ENCODE measurements at places on chromosomes 3 and 15.

DNA sequence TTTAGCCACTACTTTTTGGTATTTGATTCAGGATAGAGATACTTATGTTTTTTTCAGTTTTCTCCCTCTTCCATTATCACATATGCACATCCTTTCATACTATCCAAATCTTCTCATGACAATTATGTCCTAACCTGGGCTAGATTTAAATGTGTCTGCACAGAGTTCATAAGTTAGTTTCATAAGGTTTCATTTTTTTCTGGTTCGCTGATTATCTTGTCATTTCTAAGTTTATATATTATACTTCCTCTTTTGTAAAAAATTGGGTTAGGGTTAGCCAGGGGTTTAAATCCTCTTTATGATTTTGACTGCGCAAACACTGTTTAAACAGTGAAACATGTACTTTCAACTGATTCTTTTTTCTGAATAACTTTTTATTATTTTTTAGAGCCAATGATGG, 148.6 kb downstream of the SST start:
- DNase-seq, result no peak

DNA sequence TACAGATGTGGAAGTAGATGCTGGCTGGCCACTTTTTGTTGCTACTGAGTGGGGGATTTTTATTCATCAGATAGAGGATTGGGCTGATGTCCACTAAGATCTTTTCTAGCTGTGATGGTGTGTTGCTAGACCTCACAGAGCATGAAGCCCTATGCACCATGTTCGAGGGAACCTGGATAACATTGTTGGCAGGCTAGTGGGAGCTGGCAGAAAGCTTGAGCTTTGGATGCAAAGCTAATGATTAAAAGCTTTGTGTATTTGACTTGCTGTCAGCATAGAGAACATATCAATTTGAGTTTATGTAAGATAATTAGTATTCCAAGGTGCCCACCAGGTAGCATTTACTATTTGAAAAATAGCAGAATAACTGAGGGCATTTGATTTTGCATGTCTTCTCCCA, 59.1 kb downstream of the ST6GAL1 start:
- DNase-seq, result no peak

- DNase-seq, result no peak
These were observed 46.1 kb downstream of the NEK10 start for GRCh38 chr3:27323087-27323570.

- DNase-seq, result no peak
These were observed 109.7 kb upstream of the HACD2 start for GRCh38 chr3:123694366-123695087.

- DNase-seq, result no peak
These were observed 61.3 kb upstream of the PRR23E start for GRCh38 chr3:127131424-127132170.

DNA sequence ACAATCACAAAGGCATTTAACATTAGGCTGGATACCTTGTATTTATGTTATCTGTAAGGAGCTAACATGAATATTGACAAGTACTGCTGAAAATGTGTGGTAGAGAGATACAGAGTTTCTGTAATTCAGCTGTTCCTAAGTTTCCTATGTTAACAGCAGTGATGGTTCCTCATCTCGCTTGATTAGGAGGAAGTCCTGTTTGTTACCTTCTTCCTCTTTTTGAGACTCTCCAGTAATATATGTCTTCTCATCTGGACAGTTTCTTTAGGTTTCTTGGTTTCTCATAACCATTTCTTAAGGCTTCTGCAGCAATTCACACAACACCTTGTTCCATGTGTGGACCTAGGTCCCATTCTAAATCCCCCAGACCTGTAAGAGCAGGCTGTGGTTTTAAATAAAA, 11.4 kb upstream of the PEX5L start:
- DNase-seq, result no peak

DNA sequence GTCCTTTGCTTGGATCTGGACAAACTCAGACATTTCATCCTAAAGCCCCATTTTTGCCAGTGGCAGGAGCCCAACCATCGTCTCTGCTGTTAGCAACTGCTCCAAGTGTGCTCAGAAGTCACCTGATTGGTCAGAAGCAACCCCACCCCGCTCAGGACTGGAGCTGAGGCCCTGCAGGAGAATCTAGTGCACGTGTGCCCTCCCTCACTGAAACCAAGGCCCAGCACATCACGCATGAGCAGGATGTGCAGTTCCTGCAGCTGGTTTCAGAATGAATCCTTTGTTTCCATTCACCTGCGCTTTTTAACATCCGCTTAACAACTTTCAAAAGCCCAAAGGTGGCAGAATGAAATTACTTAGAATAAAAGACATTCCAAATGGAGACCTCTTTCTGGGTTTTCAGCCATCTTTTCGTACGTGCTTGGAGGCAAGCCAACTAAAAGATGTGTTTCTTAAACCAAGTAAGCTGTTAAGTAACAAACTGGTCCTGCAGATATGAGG, 81.2 kb downstream of the SRGAP3 start:
- no peak for DNase-seq

- peak; percentile 66 for DNase-seq
These were observed 105.7 kb downstream of the PPP2R3A start for GRCh38 chr3:136070953-136071949.

DNA sequence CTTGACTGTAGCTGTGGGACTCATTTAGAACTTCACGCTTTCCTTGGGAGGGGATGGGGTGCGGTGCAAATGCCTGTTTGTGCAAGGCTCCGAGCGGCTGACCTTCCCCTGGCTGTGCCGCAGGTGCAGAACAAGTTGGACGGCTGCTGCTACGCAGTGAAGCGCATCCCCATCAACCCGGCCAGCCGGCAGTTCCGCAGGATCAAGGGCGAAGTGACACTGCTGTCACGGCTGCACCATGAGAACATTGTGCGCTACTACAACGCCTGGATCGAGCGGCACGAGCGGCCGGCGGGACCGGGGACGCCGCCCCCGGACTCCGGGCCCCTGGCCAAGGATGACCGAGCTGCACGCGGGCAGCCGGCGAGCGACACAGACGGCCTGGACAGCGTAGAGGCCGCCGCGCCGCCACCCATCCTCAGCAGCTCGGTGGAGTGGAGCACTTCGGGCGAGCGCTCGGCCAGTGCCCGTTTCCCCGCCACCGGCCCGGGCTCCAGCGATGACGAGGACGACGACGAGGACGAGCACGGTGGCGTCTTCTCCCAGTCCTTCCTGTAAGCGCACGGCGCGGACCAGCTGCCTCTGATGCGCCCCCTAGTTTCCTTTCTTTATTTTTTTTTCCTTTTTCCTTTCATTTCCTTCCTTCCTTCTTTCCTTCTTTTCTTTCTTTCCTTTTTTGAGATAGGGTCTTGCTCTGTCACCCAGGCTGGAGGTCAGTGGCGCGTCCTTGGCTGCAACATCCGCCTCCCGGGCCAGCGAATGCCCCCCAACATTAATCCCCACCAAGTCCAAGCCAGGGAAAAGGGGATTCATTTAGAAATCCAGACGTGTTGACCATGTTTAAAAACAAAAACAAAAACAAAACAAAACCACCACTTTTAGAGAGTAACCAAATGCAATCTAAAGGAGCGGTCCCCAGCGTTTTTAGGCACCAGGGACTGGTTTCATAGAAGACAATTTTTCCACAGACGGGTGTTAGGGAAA, 42.7 kb downstream of the EIF2AK4 start:
- peak; percentile 40 for DNase-seq

- peak; percentile 53 for DNase-seq
These were observed 37.7 kb downstream of the NCK1 start for GRCh38 chr3:136899622-136900158.

DNA sequence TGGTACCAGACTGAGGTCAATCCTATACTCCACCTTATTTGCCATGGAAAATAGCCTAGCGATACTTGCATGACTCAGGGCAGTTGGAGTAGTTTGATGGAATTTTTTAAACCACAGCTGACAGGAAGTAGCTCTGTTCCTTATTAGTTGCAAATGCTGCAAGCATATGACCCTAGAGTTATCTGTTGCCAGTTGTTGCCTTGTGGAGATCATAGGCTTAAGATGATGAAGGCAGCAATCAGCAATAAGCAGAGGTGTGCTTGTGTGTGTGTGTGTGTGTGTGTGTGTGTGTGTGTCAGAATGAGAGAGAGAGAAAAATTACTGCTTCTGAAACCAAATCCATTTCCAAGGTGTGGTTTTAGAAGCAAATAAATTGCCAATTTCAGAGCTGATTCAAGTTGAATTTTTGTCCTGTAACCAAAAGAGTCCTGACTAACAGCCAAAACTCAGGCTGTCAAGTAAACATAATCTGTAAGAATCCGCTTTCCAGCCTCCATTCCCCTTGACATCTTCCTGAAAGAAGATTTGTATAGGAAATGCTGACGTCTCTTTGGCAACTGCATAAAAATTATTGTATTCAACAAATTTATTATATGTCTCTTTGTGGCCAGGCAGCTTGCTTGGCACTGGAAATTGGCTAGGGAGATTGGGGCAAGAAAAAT, 141.2 kb downstream of the SERPINI1 start:
- DNase-seq, result peak; percentile 86

DNA sequence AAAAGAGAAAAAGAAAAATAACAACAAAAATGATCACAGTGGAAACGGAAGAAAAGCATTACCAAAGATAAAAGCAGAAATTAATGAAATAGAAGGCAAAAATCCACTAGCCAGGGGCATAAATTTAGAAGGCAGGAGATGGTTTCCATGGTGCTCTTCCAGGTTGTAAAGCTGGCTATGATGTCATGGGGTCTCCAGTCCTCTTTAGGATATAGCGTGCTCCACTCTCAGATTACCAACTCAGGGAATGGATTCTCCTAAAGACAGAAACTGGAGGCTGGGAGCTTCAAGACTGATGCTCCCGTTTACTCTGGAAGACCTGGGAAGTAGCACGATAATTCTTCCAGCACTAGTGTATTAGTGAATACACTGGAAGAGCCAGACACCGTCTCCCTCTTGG, 10.9 kb upstream of the ULK4 start:
- DNase-seq, result no peak

DNA sequence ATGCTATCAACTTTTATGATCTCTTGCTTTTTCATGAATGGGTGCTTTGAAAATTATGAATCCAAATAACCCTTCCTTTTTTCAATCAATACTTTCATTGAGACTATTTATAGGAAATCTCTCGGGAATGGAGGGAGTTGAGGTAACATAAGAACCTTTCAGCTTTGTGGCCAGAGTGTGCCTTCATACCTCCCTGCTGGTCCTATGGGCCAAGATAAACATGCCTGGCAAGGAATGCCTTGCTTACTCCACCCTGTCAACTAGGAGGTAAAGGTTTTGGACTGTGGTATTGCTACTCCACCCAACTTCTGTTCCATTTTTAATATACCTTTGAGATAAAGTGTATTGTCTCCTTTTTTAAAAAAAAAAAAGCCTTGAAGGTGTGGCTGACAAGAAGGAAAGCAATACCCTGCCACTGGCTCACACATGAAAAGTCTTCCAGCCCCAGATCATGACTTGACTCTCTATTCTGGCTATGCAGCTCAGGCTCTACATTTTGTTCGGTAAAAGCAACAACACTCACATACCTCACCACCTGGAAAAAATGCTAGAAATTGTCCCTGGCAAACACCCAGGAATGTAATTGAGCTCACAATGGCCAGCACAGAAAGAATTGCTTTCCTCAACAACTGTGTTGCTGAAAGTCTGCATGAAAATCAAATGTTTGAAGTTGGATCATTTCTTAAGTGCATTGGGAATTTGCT, 35.8 kb downstream of the COL8A1 start:
- DNase-seq, result peak; percentile 76

- DNase-seq, result no peak
These were observed 72.8 kb upstream of the CTNNB1 start for GRCh38 chr3:41126472-41126871.

DNA sequence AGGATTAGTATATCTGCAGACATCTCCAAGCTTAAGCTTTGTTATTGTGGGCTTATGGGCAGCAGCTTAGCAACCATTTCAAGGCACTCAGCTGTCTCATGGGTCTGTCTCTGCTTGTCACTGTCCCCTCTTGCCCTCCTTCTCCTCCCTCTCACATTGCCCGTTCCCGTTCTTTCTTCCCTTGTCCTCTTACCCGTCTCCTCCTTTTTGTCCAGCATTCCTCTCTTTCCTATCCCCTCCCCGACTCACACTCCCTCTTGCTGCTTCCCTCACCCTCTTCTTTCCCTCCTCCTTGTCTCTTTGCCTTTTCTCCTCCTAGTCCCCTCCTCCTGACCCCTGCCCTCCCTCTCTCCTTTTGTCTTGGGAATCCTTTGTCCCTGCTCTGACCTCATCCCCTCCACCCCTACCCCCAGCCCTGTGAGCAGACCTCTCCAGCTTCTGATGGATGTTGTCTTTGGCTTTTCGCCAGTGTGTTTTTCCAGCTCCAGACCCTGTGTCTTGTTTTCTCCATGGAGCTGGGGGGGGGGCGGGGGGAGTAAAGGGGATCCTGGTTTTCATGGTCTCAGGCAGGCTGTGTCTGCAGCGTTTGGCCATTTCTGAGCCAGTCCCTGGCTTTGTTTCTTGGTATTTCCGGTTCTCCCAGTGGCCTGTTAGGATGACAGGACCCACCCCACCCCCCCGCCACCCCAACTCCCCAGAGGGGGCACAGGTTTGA, 47.9 kb upstream of the TRAK1 start:
- DNase-seq, result peak; percentile 79

DNA sequence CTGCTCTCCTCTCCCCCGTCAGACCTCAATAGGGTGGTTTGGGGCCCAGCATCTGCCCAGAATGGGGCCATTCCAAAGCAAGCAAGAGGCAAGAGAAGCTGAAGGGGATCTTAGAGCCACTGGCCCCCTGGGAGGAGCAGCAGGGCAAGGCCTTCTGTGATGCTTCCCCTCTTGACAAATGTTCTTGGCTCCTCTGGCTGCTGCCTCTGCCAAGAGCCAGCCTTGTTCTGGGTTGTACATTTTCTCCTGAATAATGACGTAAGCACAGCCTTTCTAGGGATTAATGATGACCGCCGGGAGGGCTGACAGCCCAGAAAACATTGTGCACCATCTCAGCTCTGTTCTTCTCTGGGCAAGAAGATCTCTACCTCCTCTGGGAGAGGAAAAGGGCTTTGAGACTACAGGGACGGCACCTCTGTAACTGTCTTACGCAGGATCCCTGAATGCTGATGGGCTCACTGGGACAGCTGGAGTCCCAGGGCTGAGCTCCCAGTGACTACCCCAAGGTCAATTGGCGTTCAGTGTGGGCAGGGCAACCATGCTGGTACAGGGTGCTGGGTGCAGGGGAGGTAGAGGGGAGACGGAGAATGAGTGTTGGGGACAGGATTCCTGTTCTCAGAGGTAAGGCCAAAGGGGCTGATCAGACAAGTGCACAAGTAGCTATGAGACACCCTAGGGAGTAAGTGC, 253.3 kb downstream of the FAM43A start:
- peak; percentile 36 for DNase-seq

GRCh38 chr3:113291572-113291971, 80.2 kb downstream of the BOC start:
- no peak for DNase-seq

GRCh38 chr3:177571944-177572315, 374.6 kb upstream of the TBL1XR1 start:
- DNase-seq, result no peak

DNA sequence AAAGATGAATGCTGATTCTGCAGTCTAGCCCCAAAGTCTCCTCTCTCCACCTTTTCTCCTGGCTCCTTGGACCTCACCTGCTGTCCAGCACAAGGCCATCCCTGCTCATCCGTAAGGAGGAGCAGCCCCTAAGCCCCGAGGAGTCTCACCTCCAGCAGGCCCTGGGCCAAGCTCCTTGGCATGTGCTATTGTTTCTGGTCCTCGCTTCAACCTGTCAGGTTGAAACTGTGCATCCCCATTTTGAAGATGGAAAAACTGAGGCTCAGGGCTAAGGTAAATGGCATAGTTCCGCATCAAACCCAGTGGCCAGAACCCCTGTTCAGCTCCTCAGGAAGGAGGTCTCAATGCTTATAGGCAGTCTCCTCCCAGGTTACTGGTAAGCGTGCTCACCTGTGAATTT, 26.1 kb downstream of the CHDH start:
- DNase-seq, result no peak

GRCh38 chr3:141114816-141115460, 63.8 kb downstream of the SPSB4 start:
- no peak for DNase-seq

- DNase-seq, result peak; percentile 77
These were observed 55.3 kb upstream of the CA12 start for GRCh38 chr15:63436872-63437375.
